ENCODE measurements at places on chromosomes 12 and 14. TPM values are rescaled to one million over a fixed set of nuclear protein-coding genes. Genes with fewer than 3 reads are reported as not detected.

The TEX52 gene
- not detected for total RNA-seq

The KCNJ8 gene
- total RNA-seq = not detected

The ZNF891 gene
- 2.0 TPM for total RNA-seq

The LRP1-AS gene
- not detected for total RNA-seq

The NRXN3 gene
- 0.22 TPM for total RNA-seq

The AQP6 gene
- not detected for total RNA-seq

The TMEM121 gene
- 5.7 TPM for total RNA-seq

The SIX4 gene
- 4.3 TPM for total RNA-seq

The SLC6A15 gene
- total RNA-seq = 0.80 TPM

The TM7SF3 gene
- 92.8 TPM for total RNA-seq

The ALDH1L2 gene
- 2.5 TPM for total RNA-seq

The LTBP2 gene
- total RNA-seq = 256 TPM

The NUMB gene
- total RNA-seq = 105 TPM

The MANSC4 gene
- total RNA-seq = 0.14 TPM

The CCDC197 gene
- not detected for total RNA-seq

The L2HGDH gene
- total RNA-seq = 4.8 TPM

The FAM234B gene
- total RNA-seq = 10.5 TPM

The BEGAIN gene
- total RNA-seq = 0.22 TPM

The GUCY2C gene
- total RNA-seq = not detected

The ACVR1B gene
- 24.7 TPM for total RNA-seq

The GALNT6 gene
- 72.1 TPM for total RNA-seq

The PMCH gene
- 0.36 TPM for total RNA-seq

The CLEC2B gene
- total RNA-seq = 79.1 TPM

All from thoracic aorta endothelial cell (primary cell).